Stimulated activated naive CD8-positive, alpha-beta T cell treated with anti-CD3 and anti-CD28 coated beads, Interleukin-15, Interleukin-2, amounts not matched to agents 100 U/mL and 50 U/mL, for 24 hours (primary cell): ENCODE measurements at places on chromosomes 5 and 9.

DNA sequence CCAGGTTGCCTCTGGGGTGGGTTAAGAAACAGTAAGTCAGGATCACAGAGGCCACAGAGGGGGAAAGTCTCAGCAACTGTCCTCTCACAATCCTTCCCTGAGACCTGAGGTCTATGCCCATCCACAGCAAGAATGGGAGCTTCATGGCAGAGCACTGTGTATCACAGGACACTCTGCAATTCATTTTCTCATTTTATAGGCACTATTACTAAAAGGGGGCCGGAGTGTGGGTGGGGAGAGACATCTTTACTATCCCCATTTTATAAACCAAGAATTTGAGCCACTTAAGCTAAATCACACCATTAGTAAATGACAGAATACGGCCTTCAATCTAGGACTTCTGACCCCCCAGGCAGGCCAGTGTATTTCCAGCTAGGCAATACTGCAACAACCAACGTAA, 79.9 kb downstream of the LHFPL2 start:
- DNase-seq, result no peak

DNA sequence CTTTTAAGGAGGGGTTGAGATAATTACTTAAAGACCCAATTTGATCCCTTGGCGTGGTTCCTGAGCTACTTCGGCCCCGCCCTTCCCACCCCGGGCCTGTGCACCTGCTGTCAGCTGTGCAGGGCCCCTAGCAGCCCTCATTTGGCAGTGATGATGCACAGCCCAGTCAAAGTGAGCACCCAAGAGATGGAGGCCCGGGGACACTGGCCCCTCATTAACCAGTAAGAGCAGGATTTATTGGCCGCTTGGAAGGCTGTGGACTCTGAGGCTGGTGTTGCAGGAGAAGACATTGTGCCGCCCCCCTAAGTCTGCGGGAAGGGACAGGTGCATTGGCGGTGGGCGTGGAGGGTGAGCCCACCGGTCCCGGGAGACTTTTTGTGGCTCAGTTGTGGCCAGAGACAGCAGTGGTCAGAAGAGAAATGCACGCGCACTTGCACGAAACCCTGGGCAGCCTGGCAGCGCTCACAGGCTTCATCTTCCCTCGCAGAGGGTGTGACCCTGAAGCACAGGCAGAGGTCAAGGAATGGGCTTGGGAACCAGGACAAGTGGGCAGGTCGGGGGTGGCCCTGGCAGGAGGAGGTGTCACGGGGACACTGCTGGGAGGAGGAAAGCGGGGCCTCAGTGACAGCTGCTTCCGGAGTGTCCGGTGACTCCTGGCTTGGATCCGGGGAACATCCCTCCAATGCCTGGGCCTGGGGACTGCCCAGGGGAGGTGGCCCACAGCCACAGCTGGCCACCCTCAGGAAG, 74.0 kb upstream of the RXRA start:
- DNase-seq, result no peak

DNA sequence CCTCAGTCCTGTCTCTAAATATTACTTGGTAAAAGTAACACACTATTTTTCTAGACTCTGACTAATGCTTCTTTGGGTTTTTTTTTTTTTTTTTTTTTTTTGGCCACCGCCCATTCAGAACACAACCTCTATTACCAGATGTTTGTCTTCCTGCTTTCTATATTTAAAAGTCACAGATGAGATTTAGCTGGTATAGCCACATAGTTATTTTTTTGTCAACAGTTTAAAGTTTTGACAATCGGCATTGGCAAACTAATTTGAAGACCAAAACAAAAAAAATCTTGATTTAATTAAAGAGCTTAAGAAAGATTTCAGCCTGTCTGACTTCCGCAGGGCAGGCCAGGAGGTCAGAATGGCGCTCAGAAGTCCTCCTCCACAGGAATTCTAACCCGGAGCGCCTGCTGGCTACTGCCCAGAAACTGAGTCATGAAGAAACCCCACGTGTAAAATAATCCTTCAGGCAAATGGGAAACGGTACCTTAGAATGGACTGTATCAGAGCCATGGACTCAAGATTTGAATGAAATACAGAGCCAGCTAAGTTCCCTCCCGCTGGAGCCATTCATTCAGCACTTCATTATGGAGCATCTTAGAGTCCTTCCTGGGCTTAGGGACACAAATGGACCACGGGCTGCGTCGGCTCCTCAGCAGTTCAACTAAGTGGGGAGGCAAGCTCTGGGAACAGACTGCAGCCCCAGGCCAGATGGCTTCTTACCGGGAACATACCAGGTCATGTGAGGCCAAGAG, 55.6 kb downstream of the PTPDC1 start:
- DNase-seq, result no peak

- no peak for DNase-seq
These were observed 14.6 kb downstream of the TRIM14 start for GRCh38 chr9:98104445-98104881.
